ENCODE measurements at places on chromosomes 2 and 18. TPM values are rescaled to one million over a fixed set of nuclear protein-coding genes. Genes with fewer than 3 reads are reported as not detected.

Gene VWC2L
- polyA plus RNA-seq, result not detected

- peak; percentile 64 for DNase-seq
Observed at GRCh38 chr2:231666171-231667095, 41.9 kb upstream of the PTMA start.

- DNase-seq, result no peak
Observed at GRCh38 chr2:215907147-215907546, 106.2 kb downstream of the MREG start.

Gene PTPRN
- polyA plus RNA-seq, result 9.5 TPM

GRCh38 chr18:29892960-29893558, 1149.5 kb downstream of the DSC3 start:
- DNase-seq, result peak; percentile 24

Gene SDC1
- polyA plus RNA-seq, result 105 TPM
